Activated naive CD8-positive, alpha-beta T cell treated with anti-CD3 and anti-CD28 coated beads, Interleukin-2, amount 10 ng/mL, durations not matched to agents 7 days and 5 days (primary cell): ENCODE measurements at places on chromosomes 12 and 14. TPM values are rescaled to one million over a fixed set of nuclear protein-coding genes. Genes with fewer than 3 reads are reported as not detected.

GRCh38 chr14:70077720-70078119 lies 111.0 kb downstream of the SLC8A3 start:
- DNase-seq, result no peak

- no peak for DNase-seq
These were observed 58.3 kb downstream of the CCNK start for GRCh38 chr14:99539491-99539890.

GRCh38 chr14:102057480-102058114 lies 29.2 kb downstream of the HSP90AA1 start:
- DNase-seq, result no peak

GRCh38 chr14:93734086-93734822 lies 54.0 kb downstream of the PRIMA1 start:
- DNase-seq, result no peak

DNA sequence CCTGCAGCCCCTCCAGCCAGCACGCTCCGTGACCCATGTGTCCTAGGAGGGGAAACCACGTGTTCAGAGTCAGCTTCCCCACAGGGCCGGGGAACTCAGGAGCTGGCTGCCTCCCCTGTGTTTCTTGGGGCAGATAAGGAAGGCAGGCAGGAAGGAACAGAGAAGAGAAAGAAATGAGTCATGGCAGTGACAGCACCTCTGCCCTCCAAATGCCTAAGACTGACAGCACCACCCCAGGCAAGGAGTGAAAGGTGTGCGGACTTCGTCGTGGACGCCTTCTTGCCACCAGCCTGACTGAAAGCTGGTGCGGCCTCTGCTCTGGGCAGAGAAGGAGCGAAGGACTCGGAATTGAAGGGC lies 167.0 kb upstream of the FKBP4 start:
- DNase-seq, result no peak

- DNase-seq, result no peak
These were observed 107.3 kb downstream of the SLC38A4 start for GRCh38 chr12:46718495-46718894.

GRCh38 chr12:16189849-16190248 lies 87.6 kb downstream of the SLC15A5 start:
- no peak for DNase-seq

DNA sequence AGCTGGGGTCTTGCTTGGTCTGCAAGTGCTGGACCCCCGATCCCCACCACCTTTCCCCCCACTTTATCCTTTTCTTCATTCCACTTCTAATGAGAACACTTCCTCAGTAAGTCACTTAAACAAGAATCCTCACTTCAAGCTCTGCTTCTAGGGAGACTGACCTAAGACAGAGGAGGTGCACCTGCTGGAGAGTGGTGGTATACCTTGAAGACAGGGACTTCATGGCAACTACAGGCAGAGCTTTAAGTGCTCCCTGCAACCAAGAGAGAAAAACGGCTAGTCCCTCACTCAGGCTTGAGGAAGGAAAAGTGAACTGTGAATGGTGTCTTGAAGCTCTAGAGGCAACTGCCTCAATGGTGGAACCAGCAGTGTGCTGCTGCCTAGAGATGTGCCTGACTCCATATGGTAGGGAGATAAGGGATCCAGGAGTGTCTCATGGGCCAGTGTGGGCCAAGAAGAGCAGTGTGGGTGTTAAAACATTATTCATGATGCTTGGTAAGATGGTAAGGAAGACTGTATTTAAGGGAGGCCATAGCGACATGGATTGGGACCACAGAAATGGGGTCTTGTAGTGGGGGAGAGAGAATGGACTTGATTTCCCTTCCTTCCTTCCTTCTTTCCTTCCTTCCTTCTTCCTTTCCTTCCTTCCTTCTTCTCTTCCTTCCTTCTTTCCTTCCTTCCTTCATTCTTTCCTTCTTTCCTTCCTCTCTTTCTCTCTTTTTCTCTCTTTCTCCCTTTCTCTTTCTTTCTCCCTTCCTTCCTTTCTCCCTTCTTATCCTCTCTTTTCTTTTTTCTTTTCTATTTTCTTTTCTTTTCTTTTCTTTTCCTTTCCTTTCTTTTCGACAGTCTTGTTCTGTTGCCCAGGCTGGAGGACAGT lies 96.2 kb upstream of the NAP1L1 start:
- DNase-seq, result no peak

GRCh38 chr12:1309613-1310012 lies 284.8 kb downstream of the FBXL14 start:
- no peak for DNase-seq

- no peak for DNase-seq
These were observed 904 bp upstream of the MAP4K5 start for GRCh38 chr14:50533241-50533705.

DNA sequence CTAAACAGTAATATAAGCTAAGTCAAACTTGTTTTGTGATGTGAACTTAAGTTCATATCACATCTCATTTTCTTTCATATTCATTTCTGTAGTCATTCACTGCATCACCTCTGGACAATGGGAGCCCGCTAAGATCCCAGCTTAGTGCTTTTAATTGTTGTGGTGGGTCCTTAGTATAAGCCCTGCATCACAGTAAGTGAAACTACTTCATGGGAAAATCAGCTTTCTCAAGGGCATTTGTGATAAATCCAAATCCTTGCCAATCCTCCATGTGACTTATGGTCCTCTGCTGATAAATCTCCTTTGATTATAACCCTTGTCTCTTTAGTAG lies 98.3 kb downstream of the PLEKHA5 start:
- no peak for DNase-seq

DNA sequence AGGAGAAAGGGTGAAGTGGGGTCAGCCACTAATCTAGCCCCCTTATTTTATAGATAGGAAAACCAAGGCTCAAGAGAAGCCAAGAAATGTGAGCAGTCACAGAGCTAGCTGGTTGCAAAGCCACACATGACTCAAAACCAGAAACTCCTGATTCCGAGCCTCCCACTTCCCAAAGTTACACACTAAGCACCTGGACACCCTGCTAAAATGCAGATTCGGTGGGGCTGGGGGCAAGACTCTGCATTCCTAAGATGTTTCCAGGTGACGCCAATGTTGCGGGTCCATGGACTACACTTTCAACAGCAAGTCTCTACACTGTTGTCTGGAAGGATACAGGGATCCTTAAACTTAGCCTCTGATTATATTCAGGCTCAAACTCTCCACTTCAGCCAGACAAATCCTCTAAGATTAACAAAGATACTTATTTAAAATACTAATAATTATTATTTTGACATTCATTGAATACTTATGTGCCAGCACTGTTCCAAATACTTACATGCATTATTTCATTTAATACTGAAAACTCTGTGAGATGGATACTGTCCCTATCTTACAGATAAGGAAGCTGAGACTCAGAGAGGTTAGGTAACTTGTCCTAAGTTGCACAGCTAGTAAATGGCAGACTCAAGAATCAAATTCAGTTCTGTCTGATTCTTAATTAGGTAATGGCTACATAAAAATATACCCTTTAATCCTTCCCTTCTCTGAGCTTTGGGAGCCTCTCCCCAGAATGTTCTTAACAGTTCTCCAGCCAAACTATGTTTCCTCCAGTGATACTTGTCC lies 81.4 kb downstream of the CRACR2A start:
- DNase-seq, result no peak

DNA sequence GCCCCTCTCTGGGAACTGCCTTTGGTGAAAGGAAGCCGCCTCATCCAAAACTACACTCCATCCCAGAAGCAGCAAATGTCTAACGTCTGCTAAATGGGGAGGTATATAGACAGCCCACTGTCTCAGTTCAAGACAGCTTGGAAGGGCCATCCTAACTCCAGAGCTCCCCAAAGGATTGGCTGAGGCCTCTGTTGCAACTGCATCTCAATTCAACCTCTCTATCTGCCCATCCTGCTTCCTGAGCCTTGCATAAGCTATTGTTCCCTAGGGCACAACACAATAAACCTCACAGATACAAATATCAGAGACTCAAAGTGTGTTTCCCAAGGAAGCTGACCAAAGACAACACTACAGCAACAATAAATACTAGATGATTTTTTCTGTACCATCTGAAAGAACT lies 495.2 kb upstream of the SOX5 start:
- no peak for DNase-seq

The SOAT2 gene
- 10.4 TPM for total RNA-seq

The ACTN1 gene
- total RNA-seq, result 63.8 TPM

The EAPP gene
- 44.7 TPM for total RNA-seq

The STAC3 gene
- total RNA-seq, result 11.4 TPM

The ADAMTS20 gene
- total RNA-seq, result not detected

The KLRK1 gene
- 355 TPM for total RNA-seq

The PLEK2 gene
- total RNA-seq, result 0.97 TPM
